ENCODE measurements at places on chromosomes 3 and 15.

- DNase-seq = no peak
Observed at GRCh38 chr15:48962662-48963523, 826 bp downstream of the SHC4 start.

DNA sequence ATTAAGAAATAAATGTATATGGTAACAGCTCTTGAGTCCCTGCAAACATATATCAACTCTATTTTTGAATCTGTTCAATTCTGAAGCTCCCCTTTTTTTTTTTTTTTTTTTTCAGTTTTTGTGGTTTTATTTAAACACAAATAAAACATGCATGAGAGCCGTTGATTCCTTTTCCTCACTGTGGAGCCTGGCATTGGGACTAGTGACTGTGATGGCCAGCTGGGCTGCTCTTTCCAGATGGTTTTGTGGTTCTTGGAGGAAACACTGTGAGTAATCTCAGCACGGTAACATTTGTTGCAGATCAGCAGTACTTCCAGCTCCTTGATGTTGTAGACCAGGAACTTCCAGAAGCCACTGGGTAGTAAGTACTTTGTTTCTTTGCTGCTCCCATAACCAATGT lies 15.9 kb downstream of the EMC7 start:
- DNase-seq = no peak

DNA sequence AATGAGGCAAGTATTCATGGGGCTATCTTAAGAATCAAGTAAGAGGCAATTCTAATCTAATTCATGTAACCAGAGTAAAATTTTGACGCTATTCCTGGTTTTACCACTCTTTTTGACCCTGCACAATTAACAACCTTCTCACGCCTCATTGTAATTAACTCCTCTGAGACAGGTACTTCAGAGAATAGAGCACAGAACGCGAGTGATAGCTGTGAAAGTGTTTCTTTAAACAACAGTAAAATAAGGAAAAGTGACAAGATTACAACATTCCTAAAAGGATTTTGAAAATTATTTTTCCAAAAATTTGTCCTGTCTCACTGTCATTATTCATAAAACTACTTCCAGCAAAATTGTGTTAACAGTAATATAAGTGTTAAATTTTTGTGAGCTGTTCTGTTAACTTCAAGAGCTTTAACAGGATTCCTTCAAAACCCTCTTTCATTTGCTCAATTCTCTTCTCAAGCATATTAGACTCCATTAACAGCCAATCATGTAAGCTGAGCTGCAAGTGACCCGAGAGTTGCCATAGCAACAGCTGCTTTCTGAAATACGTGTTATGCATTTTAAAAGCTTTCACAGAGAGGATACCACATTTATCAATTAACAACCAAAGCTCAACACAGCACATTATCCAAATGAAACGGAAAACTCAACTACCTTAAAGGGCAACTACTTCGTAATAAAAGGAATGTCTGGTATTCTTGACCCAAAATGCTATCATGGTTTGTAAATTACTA lies 93.1 kb downstream of the STAG1 start:
- DNase-seq = peak; percentile 15

GRCh38 chr3:41907330-41908073 lies 54.4 kb downstream of the ULK4 start:
- no peak for DNase-seq

- DNase-seq = no peak
Observed at GRCh38 chr3:31077021-31077601, 182.7 kb upstream of the GADL1 start.

DNA sequence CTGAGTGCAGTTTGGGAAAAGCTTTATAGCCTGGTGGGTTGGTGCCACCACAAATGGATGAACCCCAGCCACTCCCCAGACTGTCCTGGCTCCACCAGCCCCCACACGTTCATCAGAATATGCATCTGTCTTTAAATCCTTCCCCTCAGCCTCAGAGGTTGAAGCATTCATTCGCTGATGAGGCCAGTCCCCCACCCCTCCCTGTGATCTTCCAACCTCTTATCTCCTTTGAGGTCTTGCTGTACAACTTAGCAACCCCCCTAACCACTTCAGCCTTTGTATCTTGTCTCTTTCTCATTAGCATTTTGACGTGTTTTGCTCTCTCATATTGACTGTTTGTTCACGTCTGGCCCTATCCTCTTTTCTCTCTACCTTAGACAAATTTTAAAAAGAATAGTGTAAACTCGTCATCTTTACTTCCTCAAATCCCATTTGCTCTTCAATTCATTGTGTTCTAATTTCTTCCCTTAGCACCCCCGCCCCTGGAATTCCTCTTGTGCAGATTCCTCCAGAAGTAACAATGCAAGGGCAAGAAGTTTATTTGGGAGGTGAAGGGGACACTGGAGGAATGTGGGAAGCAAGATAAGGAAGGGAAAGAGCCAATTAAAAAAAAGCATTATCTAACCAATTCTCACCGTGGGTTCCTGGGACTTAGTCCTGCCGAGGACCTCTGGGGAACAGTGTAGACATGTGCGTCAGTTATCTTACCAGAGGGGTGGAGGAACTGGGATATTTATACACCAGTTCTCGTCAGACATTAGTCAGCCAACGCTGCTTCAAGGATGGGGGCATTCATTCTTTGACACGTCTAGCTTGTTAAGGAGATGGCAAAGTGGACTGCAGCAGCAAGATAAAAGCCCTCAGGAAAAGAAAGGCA lies 38.6 kb downstream of the MOBP start:
- DNase-seq = no peak

DNA sequence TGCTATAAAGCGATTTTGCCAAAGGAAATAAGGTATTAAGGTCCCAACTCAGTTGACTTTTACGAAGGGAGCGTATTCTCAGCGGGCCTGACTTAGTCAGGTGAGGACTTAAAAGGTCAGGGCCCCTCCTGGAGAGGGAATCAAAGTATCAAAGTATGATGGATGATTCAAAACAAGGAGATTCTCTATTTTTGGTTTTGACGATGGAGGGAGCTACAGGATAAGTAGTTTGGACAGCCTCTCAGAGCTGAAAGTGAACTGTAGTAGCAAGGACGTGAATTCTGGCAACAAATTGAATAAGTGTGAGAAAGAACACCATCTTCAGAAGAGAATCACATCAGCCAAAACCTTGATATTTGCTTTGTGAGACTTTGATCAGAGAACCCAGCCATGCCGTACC lies 1186.5 kb downstream of the SI start:
- DNase-seq = no peak

DNA sequence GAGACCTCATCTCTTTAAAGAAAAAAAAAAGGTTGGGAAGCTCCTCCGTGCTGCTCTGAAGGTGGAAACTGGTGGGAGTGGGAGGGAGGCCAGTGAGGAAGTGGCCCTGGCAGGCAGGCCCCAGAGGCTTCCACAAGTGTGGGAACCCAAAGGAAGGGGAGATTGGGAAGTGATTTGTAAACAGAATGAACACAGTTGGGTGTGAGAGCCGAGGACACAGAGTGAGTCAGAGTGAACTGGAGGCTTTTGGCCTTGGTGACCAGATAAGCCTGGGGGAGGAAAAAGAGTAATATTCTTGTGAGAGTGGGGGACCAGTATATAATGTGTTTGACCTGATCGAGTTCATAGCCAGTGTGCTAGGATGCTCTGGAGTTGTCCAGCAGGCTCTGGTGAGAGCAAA lies 23.0 kb downstream of the MKRN2 start:
- no peak for DNase-seq

DNA sequence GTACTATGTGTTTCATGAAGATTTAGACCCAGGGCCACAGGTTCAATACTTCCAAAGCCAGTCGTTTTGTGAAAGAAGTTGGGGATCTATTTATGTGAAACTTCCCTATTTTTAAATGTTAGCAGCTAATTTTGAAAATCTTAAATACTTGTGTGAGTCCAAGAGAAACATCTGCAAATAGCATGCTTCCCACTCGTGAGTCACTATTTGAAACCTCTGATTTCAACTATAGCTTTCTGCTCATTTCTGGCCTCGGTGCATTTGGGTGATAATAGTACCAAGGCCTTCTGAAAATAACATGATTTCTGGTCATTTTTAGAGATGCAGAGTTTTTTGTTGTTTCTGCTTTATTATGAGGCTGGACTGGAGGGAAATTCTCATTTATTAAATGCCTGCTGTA lies 110.0 kb downstream of the OPA1 start:
- DNase-seq = no peak

DNA sequence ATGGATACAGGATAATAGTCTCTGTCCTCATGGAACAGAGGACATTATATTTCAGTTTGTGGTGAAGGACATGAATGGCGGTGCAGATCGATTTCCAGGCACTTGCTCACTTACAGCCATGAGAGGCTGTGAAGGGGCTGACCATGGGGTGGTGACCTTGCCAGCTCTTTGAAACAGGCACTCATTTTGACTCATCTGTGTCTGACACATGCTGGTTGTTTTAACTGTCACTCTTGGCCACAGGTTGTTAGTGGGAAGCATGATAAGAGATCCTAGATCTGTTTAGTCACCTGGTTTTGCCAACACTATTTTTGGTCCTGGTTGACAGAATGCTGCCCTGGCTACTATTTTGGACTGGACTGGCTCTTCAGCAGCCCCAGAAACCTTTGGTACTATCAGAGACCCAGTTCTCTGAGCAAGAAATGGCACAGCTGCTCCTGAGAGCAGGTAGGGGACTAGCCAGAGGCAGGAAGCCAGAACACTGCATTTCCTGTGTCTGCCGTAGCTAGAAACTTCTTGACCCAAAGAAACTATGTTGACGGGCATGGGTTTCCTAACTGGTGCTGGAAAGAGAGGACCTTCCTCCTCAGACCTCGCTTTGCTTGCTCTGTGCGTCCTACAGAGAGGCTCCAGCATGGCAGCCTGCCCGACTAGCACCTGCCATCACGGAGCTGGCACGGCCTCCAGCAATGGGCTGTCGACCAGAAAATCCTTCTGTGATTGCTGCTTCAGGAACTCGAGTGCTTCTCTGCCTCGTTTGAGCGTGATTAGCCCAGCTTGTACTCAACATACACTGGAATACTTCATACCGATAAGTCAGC lies 6.3 kb downstream of the PXYLP1 start:
- peak; percentile 95 for DNase-seq

DNA sequence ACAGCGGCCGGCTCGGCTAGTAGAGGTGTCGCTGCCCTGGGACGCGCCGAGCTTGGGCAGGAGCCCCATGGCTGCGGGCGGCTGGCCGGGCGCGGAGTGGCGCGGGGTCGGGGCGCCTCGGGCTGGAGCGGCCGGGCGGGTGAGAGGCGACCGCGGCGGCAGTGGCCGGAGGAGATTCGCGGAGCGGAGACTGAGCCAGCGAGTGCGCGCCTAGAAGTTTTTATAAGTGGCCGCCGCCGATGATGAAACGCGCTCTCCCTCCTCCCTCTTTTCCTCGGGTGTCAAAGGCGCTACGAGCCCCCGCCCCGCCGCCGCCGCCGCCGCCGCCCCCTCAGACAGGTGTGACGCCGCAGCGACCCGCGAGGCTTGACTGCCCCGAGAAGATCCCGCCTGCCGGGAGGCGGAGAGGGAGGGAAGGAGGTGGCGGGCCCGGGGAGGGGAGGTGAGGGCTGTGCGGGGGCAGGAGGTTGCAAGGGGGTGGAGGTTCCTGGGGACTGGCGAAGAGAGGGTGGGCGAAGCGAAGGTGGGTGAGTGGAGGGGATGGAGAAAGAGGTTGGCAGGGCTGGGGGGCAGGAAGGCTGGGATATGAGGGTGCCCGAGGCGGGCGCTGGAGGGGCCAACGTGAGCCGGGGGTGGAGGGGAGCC lies at the start of gene SLCO2A1:
Gene SLCO2A1, minus strand, starts transcription at position 192 of the 645 bp plus-strand sequence. Its CDS starts 123 bp downstream, at position 69.
- DNase-seq = peak; percentile 15

DNA sequence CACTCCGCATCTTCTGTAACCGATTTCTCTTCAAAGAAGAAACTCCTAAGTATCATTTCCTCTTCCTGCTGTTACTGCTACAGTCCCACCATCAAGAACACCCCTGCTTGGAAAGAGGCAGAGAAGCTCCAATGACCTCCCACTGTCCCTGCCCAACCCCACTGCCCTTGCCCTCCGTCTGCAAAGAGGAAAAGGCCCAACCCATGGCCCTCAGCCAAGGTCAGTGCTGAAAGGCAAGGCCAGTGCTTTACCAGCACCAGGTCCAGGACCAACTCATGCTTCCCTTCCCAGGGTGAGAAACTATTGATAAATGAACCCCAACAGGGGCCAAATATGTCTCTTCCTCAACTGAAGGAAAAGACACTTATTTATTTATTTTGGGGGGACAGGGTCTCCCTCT lies 22.5 kb downstream of the FAM240A start:
- no peak for DNase-seq

- no peak for DNase-seq
Observed at GRCh38 chr3:137325170-137325569, 367.4 kb downstream of the IL20RB start.

- DNase-seq = no peak
Observed at GRCh38 chr15:67472957-67473356, 48.0 kb upstream of the C15orf61 start.

DNA sequence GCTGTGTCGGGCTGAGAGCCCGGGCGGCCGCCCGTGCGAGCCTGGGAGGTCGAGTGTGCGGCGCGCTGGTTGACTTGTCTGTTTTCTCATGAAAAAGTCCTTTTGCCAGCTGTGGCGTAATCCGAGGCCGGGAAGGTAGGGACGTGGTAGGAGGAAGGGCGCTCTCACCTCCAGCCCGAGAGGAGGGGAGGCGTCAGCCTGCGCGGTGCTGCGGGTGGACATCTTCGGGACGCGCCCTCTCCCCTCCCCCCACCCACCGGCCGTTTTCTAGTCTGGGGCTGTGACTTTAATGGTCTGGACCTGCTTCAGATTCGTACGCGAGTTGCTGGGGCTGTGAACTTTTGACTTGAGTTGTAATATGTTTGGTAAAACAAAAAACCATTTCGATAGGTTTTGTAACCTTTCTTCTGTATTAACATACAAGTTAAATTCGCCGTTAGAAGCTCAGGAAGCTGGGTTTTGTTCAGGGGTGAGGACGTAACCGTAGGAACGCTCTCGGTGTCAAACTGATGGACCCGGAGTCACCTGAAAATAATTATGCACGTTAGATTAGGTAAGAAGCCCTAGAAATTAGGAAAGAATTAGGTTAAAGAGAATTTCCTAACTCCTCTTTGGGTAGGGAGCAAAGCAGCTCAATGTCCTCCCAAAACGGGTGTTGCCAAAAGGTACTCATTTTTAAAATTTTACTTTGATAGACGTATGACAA lies 762 bp downstream of the NCK1 start:
- DNase-seq = peak; percentile 61

DNA sequence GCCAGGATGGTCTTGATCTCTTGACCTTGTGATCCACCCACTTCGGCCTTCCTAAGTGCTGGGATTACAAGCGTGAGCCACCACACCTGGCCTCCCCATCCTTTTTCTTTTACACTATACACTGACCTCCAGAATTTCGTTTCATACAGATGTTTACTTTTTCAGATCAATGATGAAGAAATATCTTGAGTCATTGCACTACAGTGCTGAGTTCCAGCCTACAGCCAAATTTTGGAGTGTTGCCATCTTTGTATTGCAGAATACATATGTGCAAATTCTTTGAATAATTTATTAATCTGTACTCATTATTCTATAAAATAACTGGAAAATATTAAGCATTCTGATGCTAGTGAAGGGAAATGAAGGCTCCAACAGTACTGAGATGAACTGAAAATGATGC lies 12.5 kb downstream of the ZPLD1 start:
- no peak for DNase-seq

DNA sequence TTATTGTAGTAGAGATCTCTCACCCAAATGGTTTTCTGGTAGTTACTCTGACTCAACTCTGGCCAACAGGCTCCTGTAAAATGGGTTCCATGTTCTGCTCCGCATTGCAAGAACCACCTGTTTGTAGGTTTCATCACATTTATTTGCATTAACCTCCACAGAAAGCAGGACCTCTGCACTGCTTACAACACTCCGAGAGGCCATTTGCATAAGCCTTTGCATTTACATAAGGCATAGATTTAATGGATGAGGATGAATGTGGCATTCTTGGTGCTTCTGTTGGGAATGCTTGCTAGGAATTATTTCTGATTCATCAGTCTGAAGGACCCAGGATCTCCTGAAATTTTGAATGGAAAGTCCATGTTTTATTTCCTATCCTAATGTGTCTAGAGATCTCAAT lies 320.1 kb downstream of the ZNF621 start:
- no peak for DNase-seq

All from NCI-H1092 (cell line).